NCI-H345 (cell line): ENCODE measurements at places on chromosomes 16 and 17.
A peak's percentile ranks its signal among the peaks of the same experiment; 100 is the strongest.

GRCh38 chr17:37170881-37171425 is 204.8 kb upstream of the C17orf78 start:
- DNase-seq, result no peak

- peak; percentile 89 for DNase-seq
Observed at GRCh38 chr17:27805520-27806146, 5.3 kb upstream of the NOS2 start.

DNA sequence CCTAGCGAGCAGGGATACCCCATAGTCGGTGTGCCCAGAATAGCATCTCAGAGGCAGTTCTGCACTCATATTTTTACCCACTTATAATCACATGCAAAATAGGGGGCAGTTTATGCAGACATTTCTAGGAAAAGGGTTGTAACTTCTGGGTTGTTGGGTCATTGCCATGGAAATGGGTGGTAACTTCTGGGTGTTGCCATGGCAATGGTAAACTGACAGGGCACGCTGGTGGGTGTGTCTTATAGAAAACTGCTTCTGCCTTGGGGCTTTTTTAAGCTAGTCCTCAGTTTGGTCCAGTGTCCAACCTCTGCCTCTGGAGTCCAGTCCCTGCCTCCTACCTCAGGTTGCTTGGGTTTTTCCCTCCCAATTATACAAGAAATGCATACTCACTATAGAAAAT is 7.4 kb upstream of the SPAG9 start:
- DNase-seq, result no peak

DNA sequence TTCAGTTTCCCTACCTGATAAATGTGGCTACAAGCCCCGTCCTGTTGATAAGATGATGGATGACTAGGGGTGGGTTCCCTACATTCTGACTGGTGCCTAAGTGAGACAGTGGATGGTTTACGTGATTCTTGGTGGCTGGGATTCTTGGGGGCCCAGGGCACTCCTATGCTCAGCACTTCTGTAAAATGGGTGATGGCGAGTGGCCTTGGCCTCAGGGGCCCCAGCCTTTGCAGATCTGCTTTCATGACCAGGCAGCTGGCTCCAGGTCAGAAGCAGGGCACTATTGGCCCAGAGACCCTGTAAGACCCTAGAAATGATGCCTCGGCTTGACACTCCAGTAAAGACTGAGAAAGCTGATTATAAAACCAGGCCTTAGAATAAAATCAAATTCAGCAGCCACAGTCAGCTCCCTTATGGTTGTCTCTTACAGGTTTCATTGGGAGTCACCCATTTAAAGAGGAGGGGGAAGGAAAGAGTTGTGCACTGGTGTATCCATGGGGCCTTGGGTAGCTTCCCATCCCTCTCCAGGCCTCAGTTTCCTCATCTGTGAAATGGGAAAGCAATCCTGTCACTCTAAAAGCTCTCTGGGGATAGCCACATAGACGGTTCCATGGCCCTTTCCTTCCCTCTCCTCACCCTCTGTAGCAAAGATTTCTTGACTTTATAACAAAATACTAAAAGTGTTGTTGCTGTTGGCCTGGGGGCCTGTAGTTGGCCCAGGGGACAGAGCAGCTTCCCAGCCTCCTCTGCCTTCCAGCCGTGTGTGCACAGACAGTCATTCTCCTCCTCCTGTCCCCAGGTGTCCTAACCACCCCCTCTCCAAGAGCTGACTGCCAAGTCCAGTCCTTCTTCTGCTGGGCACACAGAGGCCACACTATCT is 1.2 kb downstream of the SNX20 start:
- no peak for DNase-seq

GRCh38 chr16:19578378-19578971 is 23.0 kb downstream of the VPS35L start:
- no peak for DNase-seq

GRCh38 chr17:74160656-74161502 is 42.6 kb upstream of the RPL38 start:
- no peak for DNase-seq

DNA sequence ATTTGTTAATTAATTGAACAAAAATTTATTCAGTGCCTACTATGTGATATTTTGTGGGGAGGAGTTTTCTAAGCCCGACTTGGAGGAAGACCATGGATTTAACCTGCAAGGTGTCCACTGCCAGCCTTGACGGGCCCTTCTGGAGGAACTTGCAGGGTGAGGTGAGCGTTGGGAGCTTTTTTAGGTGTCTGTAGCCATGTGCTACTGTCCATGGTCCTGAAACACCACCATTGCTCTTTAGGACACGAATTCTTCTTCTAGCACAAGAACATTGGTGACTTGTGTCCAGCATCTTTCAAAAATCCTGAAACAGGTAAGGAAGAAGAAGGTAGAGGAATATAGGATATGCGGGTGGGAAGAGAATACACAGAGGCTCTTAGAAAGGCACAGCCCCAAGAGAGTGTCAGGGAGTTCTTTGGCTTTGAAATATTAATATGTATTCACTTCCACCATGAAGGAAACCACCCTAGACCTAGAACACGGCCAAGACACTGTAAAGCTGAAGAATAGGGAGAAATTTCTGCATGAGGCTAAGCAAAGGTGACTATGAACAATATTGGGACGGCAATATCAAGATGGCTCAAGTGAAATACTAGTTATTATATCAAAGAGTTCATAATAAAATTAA is 27.9 kb upstream of the OR4D1 start:
- DNase-seq, result no peak

GRCh38 chr17:17443173-17443572 is 33.6 kb upstream of the MED9 start:
- DNase-seq, result no peak

DNA sequence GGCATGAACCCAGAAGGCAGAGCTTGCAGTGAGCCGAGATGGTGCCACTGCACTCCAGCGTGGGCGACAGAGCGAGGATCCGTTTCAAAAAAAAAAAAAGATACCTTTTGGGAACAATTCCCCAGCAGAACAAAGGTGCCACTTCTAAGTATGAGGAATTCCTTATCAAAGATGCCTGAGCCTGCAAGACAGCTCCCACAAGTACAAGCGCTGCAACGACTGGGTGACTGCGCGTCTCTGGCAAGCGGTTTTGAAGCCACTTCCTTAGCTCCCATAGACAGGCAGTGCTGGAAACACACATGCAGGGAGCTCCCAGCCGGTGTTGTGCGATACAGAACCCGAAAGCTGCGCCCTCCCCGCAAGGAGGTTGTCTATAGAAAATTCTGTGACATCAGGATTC is 60.5 kb downstream of the ADCY9 start:
- no peak for DNase-seq

GRCh38 chr17:51261024-51261963 is 948 bp downstream of the UTP18 start:
- DNase-seq, result no peak

- no peak for DNase-seq
Observed at GRCh38 chr16:83458612-83459011, 349.2 kb upstream of the HSBP1 start.

DNA sequence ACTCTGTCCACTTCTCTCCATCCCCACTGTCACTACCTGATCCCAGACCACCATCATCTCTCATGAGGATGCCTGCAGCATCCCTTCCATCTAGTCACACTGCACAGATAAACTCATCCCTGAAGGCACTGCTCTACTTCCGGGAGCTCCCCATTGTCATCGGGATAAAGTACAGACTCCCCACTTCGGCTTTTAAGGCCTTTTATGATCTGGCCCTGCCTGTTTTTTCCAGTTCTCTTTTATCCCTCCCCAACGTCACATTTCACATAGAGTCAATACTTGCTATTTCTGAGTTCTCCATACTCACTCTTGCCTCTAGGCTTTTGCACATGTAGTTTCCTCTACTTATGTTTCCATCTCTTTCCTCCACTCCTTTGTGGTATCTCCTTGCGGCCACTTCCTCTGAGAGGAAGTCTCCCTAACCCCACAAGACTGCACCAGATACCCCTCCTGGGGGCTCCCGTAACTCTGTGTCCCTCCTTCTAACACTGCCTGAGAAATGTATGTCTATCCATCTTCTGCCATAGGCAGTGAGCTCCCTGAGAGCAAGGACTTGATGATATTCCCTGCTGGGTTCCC is 66.9 kb downstream of the COPRS start:
- DNase-seq, result no peak

GRCh38 chr16:31528523-31529107 is 915 bp downstream of the AHSP start:
- no peak for DNase-seq

- DNase-seq, result no peak
Observed at GRCh38 chr16:89388536-89388935, 101.8 kb downstream of the ANKRD11 start.

DNA sequence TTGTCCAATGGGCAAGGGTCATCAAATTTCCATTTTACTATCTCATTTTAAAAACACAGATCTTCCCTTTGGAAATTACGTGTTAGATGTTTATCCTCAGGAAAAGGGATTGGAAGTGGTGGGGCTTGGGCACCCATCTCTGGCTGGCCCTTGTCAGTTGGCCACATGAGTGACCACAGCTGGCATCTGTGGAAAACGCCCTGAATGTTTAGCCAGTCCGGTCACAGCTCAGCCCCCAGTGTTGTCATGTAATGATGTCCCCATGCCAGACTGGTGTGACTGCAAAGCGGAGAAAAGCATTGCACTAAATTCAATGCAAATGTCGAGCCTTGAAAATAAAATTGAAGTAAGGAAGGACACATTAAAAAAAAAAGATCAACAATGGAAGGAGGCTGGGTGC is 53.0 kb downstream of the TMC6 start:
- DNase-seq, result no peak

- DNase-seq, result no peak
Observed at GRCh38 chr16:84976644-84977400, 34.5 kb downstream of the ZDHHC7 start.

DNA sequence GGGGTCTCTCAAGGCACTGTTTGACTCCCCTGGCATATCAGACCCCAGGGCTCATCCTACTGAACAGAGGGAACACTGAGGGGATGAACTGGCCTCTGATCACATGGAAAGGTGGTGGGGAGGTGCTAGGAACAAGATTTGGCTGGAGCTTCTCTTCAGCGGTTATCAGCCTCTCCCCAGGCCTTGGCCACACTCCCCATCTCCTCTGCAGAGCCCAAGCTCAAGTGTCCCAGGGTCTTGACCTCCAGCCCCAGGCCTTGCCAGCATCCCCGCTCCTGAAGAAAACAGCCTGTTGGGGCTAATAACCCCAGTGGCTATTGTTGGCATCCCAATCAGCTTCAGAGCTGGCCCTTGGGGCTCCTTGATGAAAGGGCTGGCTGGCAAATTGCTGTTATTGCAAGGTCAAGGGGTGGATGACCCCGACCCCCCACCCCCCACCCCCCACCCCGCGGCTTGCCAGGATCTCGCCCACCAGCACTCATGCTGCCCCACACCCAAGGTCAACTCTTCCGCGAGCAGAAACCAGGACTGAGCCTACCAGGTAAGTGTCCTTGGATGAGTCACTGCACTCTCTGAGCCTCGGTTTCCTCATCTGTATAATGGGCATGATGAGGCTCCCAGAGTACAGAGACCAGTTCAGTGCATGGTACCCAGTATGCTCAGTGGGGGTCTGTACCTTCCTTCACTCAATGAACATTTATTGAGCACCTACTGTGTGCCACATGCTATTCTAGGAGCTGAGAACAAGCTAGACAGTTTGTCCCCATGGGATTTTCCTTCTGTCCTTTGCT is 18.8 kb upstream of the FAM83G start:
- DNase-seq, result no peak

DNA sequence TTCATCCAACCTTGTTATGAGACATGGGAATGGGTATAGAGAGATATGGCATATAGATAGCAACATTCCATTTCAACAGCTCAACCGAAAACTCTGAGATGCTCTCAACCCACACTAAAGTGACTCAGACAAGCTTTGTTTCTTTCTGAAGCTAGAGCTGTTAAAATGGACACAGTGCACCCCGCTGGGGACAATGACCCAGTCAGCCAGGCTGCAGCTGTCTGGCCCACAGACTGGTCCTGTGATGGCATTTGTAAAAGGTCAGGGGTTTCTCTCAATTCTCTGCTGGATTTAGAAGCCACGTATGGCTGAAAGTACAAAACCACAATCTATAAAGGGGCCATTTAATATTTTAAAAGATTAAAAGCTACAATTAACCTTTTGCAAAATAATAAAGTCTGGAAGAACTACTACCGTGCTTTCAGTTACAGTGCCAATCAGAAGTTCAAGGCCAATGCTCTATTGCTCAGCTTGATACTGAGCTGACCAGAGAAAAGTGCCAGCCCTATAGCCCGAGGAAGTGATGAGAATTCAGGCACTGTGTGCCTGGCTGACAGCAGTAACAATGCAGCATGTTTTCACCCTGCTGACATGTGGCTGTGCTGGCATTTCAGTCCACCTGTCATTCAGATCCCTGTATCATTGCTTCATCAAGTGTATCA is 60.2 kb downstream of the TEX2 start:
- no peak for DNase-seq

- DNase-seq, result no peak
Observed at GRCh38 chr17:68461122-68461539, 3.8 kb upstream of the WIPI1 start.

DNA sequence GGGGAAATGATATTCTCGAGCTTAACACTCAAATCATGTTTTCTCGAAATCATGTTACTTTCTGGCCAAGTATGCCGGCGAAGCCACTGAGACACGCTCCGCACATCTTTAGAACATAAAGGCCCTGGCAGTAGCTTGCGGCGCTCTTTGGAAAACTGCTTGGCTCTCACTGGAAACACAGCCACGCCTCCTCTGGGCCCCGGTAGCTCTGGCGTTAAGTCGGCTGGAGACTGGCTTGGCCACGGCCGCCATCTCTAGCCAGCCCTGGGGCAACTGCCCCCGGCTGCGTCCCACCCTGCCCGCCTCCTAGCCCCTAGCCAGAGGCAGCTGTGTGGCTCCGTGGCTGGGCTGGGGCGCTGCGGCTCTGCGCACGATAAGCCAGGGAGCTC is 9.2 kb upstream of the BAIAP2 start:
- no peak for DNase-seq

GRCh38 chr16:13997526-13997925 is 73.6 kb upstream of the MRTFB start:
- no peak for DNase-seq

DNA sequence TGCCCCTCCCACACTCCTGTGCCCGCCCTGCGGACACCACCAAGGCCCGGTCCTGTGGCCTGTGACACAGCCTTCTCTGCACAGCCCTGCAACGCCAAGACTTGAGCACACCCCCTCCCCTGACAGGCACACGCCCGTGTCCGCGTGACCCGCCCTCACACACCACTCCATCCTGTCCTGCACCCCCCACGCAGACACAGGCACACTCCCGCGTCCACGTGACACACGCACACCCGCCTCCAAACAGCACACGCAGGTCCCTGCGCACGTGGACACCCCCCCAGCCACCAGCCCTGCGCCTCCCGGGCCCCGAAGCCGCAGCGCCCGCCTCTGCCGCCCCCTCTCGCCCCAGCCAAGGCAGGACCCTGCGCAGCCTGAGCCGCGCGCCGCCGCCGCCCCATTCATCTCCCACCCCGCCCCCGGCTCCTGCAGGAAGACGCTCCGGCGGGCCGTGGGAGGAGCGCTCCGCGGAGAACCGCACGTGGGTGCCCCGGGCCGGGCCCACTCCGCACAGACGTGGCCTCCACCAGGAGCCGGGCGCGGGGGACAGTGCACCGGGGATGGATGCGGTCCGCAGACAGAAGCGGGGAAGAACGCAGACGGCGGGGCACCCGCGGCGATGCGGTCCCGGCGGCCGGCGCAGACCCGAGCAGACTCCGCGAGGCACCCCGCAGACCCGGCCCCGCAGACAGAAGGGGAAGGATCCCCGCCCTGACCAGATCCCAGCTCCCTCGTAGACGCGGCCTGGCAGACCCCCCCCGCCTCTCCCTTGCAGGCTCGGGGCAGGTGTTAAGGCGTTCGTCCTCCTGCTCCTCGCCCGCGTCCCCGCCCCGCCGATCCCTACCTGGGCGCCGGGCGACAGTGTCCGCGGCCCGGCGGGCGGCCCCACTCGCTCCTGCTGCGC is 506 bp downstream of the CAMKK1 start:
- DNase-seq, result peak; percentile 31

GRCh38 chr17:13727441-13728171 is 125.9 kb upstream of the HS3ST3A1 start:
- no peak for DNase-seq
